Cerebellar cortex (tissue), 1 donor: ENCODE measurements at places on chromosomes 16 and 17.

- DNase-seq = no peak
Observed at GRCh38 chr16:20910781-20911321, 10.3 kb downstream of the LYRM1 start.

GRCh38 chr16:76237471-76237870 is 39.7 kb upstream of the CNTNAP4 start:
- DNase-seq = no peak

GRCh38 chr16:48959204-48959603 is 322.4 kb downstream of the CBLN1 start:
- no peak for DNase-seq

GRCh38 chr17:43556292-43556691 is 10.2 kb upstream of the ETV4 start:
- DNase-seq = no peak

- no peak for DNase-seq
Observed at GRCh38 chr16:57621521-57622271, 6.7 kb upstream of the ADGRG1 start.

DNA sequence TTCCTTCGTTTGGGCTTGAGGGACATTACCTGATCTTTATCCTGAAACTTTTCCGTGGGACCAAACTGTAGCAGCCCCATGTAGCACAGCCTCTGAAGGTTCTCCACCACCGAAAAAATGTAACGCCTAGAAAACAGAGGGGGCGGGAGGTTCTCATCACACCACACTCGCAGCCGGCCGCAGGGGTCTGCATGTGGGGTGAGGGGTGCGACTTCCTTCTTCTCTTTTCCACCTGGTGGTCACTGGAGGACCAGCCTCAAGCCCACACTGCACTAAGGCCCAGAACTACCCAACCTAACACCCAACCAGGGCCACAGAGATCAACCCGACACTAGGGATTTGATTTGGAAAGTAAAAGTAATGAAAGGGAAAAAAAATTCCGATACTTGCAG is 57.1 kb downstream of the GTF3C1 start:
- no peak for DNase-seq

GRCh38 chr17:31834448-31834847 is 24.6 kb downstream of the COPRS start:
- DNase-seq = no peak

- DNase-seq = no peak
Observed at GRCh38 chr17:31328160-31328535, 6.7 kb upstream of the EVI2A start.

DNA sequence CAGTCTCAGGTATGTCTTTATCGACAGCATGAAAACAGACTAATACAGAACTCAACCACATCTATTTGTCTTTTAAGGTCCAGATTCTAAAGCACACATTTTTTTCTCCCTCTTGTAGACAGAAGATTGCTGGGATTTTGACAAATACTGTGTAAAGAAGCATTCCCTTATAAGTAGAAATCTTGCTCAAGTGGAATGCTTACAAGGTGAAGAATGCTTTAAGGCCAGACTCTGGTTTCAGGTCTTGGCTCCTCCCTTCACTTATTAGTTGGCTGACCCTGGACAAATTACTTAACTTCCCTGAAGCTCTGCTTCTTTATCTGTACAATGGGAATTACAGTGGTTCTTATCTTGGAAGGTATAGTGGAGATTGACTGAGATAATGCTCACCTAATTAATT is 242.3 kb upstream of the IRX5 start:
- no peak for DNase-seq

- no peak for DNase-seq
Observed at GRCh38 chr17:37642681-37643080, 565 bp downstream of the DDX52 start.
